Esophagus squamous epithelium (tissue), 5 donors: ENCODE measurements at places on chromosomes 7 and 10.

GRCh38 chr7:74474271-74474865, 20.7 kb downstream of the GTF2IRD1 start:
- no peak for DNase-seq

GRCh38 chr10:10667466-10667865, 350.2 kb upstream of the CELF2 start:
- no peak for DNase-seq

GRCh38 chr7:153452661-153453060, 599.5 kb upstream of the DPP6 start:
- no peak for DNase-seq

- DNase-seq: no peak
These were observed 127.7 kb downstream of the CDK14 start for GRCh38 chr7:90723866-90724265.

GRCh38 chr10:104038537-104038936, 47.1 kb downstream of the COL17A1 start:
- no peak for DNase-seq

DNA sequence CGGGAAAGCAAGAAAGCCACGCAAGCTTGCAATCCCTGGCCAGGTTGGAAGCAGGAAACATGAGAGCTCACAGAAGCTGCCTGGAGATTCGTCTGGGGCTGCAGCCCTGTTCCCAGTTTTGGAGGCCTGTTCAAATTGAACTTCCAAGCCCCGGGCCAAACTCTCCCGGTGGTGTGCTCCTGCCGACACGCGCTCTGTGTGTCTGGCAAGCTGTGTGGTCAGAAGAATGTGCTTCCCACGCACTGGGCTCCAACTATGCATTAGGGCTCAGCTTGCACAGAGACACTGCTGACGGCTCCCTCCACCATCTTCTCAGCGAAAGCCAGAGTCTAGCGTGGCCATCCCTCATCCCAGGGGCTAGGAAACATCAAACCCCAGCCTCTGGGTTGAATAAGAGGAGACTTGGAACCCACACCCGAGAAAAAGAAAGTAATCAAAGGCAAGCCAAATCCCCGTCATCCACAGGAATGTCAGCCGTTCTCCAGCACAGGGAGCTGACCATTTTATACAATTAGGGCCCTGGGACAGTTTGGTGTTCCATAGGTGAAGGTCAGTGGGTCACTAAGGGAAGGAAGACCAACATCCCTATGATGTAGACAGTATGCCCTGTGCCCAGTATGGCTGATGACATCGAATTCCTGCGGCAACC, 107.2 kb downstream of the FGFR2 start:
- DNase-seq: no peak

- DNase-seq: no peak
These were observed 10.0 kb upstream of the CNOT4 start for GRCh38 chr7:135519871-135520270.

DNA sequence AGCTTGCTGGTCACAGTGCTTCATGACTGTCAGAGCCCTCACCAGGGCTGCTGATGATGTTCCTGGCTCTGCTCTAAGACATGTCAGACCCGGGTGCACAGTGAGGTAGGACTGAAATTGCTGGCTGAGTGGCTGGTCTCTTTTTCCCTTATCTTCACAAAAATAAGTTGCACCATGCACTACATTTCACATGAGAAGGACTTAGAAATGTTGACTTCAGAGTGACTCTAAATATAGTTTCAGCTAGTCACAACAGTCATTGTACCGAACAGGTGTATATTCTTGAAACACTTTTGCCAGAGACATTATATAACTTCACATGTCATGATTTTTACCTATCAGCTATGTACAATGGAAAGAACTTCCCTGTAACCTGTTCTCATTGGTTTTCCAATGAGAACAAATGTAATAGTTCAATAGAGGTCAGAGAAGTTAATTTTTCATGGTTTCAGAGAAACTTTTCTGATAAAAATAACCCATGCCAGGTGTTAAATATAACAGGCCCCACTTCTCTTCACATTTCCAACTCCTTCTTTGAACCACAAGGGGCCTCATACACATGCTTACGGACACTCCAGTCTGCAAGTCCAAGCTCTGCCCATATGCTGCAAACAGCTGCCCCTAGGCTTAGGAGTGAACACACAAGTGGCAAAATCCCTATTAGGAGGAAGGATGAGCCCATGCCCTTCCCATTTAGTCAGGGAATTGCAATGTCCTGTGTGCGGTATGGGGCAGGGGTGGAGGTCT, 115.6 kb downstream of the CDK6 start:
- no peak for DNase-seq

- DNase-seq: no peak
These were observed 20.2 kb downstream of the MCU start for GRCh38 chr10:72712136-72712535.
